ENCODE measurements at places on chromosomes 6 and 20.
A peak's percentile ranks its signal among the peaks of the same experiment; 100 is the strongest.

GRCh38 chr6:129672341-129672682 is 37.7 kb downstream of the ARHGAP18 start:
- no peak for DNase-seq

DNA sequence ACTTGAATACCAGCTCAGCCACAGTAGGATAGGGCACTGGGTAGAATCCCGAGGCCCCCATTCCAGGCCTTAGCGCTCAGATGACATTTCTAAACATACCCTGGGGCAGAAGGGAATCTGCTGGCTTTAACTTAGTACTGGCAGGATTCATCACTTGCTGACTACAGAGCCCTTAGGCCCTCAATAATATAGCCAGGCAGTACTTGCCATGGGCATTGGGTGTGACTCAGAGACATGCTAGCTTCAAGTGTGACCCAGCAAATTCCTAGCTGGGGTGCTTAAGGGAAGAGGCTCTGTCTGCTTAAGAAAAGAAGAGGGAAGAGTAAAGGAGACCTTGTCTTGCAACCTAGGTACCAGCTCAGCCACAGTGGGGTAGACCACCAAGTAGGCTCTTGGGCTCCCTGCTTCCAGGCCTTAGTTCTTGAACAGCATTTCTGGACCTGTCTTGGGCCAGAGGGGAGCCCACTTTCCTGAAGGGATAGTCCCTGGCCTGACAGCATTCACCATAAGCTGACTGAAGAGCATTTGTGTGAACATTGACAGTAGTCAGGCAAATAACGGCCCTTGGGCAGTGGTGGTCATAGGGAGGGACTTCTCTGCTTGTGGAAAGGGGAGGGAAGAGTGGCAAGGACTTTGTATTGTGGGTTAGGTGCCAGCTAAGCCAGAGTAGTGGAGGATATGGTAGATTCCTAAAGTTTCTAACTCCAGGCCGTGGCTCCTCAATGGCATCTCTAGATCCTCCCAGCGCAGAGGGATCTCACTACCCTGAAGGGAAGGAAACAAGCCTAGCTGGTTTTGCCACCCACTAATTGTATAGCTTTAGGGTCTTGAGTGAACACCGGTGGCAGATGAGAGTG is 48.5 kb upstream of the HACE1 start:
- DNase-seq = no peak

- peak; percentile 11 for DNase-seq
These were observed 53.0 kb downstream of the ALDH8A1 start for GRCh38 chr6:134896910-134897309.

DNA sequence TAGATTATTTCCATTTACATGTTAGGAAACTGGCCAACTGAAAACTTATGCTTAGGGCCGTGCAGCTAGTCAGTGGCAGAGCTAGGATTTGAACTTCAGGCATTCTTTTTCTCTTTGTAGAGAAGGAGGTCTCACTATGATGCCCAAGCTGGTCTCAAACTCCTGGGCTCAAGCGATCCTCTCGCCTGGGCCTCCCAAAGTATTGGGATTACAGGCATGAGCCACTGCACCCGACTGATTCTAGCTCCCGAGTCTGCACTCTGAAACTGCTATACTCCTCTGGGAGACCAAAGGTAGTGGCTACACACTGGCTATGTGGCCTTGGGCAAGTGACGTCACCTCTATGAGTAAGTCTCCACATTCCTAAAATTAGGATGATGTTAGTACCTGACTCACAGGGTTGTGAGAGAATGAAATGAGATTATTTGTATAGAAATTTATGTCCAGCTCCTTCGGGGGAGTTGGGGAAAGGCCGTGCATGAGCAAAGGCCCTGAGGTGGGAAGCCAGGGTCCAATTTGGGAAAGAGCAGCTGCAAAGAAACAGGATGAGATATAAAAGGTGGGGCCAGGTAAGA is 6.4 kb downstream of the PLTP start:
- DNase-seq = no peak

GRCh38 chr6:36755435-36756348 is 58.1 kb downstream of the RAB44 start:
- DNase-seq = no peak
